ENCODE measurements at places on chromosomes 6 and 20.

GRCh38 chr6:29517245-29517644 lies 29.5 kb upstream of the MAS1L start:
- no peak for DNase-seq

GRCh38 chr6:156988276-156989158 lies 211.3 kb downstream of the ARID1B start:
- no peak for DNase-seq

DNA sequence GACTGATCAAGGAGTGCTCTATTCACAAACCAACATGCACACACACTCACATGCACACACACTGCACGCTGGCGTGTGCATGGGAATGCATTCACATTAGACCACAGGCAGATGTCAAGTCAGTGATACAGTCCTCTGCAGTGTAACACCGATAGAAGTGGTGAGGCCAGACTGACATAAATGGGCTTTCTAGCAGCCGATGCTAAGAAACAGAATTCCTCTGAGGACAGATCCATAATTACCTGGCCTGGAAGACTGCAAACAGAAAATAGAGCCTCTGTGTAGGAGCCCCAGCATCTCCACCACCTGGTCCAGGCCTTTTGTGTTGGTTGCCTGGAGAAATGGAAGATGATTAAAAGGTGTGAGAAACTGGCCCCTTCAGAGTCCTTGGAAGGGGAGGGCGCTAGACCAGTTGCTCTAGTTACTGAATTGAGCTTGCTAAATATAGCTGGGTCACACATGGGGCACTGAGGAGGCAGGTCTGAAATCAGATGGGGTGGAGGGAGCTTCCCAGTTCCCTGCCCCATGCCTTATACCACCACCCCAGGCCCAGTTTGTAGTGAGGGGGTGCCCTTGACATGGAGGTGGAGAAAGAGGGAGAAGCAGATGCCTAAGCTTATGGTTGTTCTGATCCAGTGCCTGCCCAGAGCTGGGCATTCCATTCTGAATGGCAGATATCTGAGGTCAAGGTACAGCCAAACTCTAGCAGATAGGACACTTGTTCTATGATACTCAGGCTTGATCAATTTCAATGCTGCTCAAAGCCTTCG lies 233.8 kb downstream of the LRFN2 start:
- DNase-seq, result no peak

GRCh38 chr20:13336308-13337089 lies 115.4 kb downstream of the ISM1 start:
- no peak for DNase-seq

GRCh38 chr6:89475634-89476033 lies 42.7 kb downstream of the ANKRD6 start:
- no peak for DNase-seq

- no peak for DNase-seq
Observed at GRCh38 chr6:1422290-1422689, 32.9 kb downstream of the FOXF2 start.

Data from upper lobe of left lung (tissue), 6 donors.